OCI-LY7 (cell line): ENCODE measurements at places on chromosomes 16 and 17. TPM values are rescaled to one million over a fixed set of nuclear protein-coding genes. Genes with fewer than 3 reads are reported as not detected.

Gene SLC47A1
- total RNA-seq, result not detected in 2 replicates

Gene REXO5
- total RNA-seq, result 38.9 and 50.7 TPM in 2 replicates

Gene ITGAX
- not detected in 2 replicates for total RNA-seq

Gene VWA3A
- total RNA-seq, result not detected in 2 replicates

Gene HAP1
- total RNA-seq, result 0.22 and 0.55 TPM in 2 replicates

Gene NAGS
- total RNA-seq, result 0.61 and 1.5 TPM in 2 replicates

Gene CRYBA1
- total RNA-seq, result not detected in 2 replicates

Gene ADAD2
- not detected in 2 replicates for total RNA-seq

Gene PABPN1L
- 0.38 TPM in 1 of 2 replicates, not detected in the other for total RNA-seq

Gene SDK2
- total RNA-seq, result 0.22 and 0.32 TPM in 2 replicates

Gene SPATA22
- not detected in 2 replicates for total RNA-seq

Gene CMTM2
- total RNA-seq, result 0.91 TPM in 1 of 2 replicates, not detected in the other

Gene FA2H
- total RNA-seq, result 4.6 and 4.7 TPM in 2 replicates

Gene PYDC1
- total RNA-seq, result not detected in 2 replicates

Gene EIF3CL
- total RNA-seq, result 71.1 and 139 TPM in 2 replicates

Gene FOXC2
- 0.15 TPM in 1 of 2 replicates, not detected in the other for total RNA-seq

Gene GSG1L
- total RNA-seq, result not detected in 2 replicates

Gene PLCG2
- total RNA-seq, result 464 and 485 TPM in 2 replicates

Gene ABCA9
- total RNA-seq, result 0.06 TPM in 1 of 2 replicates, not detected in the other

Gene TAT
- total RNA-seq, result not detected in 2 replicates

Gene MRPL27
- total RNA-seq, result 63.9 and 68.8 TPM in 2 replicates

Gene ACSM5
- not detected in 2 replicates for total RNA-seq

Gene SLC22A31
- not detected in 2 replicates for total RNA-seq

Gene KLHL10
- total RNA-seq, result not detected in 2 replicates

Gene KCNJ18
- total RNA-seq, result not detected in 2 replicates

Gene PITPNM3
- 1.2 and 1.6 TPM in 2 replicates for total RNA-seq

Gene RUNDC3A
- total RNA-seq, result 0.24 TPM in 1 of 2 replicates, not detected in the other

Gene INCA1
- 0.82 and 1.2 TPM in 2 replicates for total RNA-seq

Gene ADPRM
- 6.5 and 7.0 TPM in 2 replicates for total RNA-seq

Gene PDE6G
- 0.44 TPM in 1 of 2 replicates, not detected in the other for total RNA-seq

Gene DHRS7C
- total RNA-seq, result not detected in 2 replicates

Gene NLRC3
- total RNA-seq, result 59.4 and 74.0 TPM in 2 replicates

Gene PIMREG
- 22.7 and 31.0 TPM in 2 replicates for total RNA-seq

Gene RNU2-1
- 7,263 and 7,340 TPM in 2 replicates for total RNA-seq

Gene PDK2
- 27.7 and 30.1 TPM in 2 replicates for total RNA-seq

Gene LDHD
- 0.48 and 0.83 TPM in 2 replicates for total RNA-seq

Gene KRT222
- not detected in 2 replicates for total RNA-seq

Gene SF3B3
- total RNA-seq, result 406 and 441 TPM in 2 replicates

Gene CES5A
- total RNA-seq, result not detected in 2 replicates

Gene BAHCC1
- 5.5 and 5.7 TPM in 2 replicates for total RNA-seq

Gene TPSG1
- not detected in 2 replicates for total RNA-seq

Gene NOD2
- total RNA-seq, result not detected in 2 replicates

Gene C17orf50
- total RNA-seq, result not detected in 2 replicates

Gene SLC13A2
- total RNA-seq, result not detected in 2 replicates

Gene KRTAP1-1
- not detected in 2 replicates for total RNA-seq

Gene MBTPS1
- total RNA-seq, result 65.2 and 71.8 TPM in 2 replicates

Gene DLX3
- total RNA-seq, result not detected in 2 replicates

Gene LPCAT2
- total RNA-seq, result not detected in 2 replicates

Gene SLC35G6
- total RNA-seq, result not detected in 2 replicates

Gene CACNB1
- total RNA-seq, result 30.9 and 35.5 TPM in 2 replicates
